ENCODE measurements at places on chromosomes 13 and 19.

- no peak for DNase-seq
Measured at GRCh38 chr19:2806736-2807378, 12.8 kb upstream of the ZNF554 start.

GRCh38 chr13:109281903-109282635, 504.3 kb downstream of the IRS2 start:
- DNase-seq = no peak

- no peak for DNase-seq
Measured at GRCh38 chr13:68125087-68125480, 894.9 kb upstream of the PCDH9 start.

DNA sequence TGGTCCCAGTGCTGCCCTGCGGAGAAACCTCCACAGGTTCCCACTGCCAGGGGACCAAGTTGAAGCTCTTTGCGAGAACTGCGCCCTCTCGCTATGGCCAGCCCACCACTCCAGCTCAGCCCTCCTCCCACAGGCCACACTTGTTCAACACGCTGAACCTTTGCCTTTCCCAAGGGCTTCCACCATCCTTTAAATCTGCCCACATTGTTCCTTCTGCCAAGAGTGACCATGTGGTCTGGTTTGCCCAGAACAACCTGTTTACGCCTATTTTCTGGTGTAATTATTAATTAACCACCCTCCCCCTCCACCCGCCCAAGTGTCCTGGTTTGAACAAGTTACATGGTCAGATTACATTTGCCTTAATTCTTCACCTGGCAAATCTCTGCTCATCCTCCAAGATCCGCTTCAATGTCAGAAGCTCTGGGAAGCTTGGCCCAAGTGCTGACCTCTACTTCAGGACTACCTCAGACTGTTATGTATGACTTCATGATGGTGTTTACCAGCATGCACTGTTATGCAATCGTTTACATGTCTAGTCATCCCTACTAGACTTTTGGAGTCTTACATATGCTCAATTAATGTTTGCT, 12.0 kb upstream of the USP12 start:
- no peak for DNase-seq

- no peak for DNase-seq
Measured at GRCh38 chr13:35499196-35499662, 22.7 kb upstream of the MAB21L1 start.

GRCh38 chr13:33560726-33561125, 257.2 kb upstream of the RFC3 start:
- DNase-seq = no peak

Measured in activated T-cell treated with anti-CD3 and anti-CD28 coated beads, Interleukin-2, amount 50 U/mL, for 24 hours (primary cell).